ENCODE measurements at places on chromosomes 11 and 22.

DNA sequence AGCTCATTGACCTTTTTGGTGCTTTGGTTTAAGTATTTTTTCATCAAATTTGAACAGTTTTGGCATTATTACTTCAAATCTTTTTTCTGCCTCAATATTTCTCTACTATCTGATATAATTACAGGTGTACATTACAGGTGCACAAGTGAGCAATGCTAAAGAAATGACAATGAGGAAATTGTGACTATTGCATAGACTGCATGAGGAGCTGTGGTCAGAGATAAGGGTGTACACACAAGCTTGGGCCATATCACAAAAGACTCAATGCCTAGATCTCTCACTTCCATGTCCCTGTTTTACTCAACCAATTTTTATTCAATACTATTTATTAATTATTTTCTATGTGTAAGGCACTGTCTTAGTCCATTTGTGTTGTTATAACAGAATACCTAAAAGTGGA lies 251.0 kb upstream of the UBASH3B start:
- no peak for DNase-seq

DNA sequence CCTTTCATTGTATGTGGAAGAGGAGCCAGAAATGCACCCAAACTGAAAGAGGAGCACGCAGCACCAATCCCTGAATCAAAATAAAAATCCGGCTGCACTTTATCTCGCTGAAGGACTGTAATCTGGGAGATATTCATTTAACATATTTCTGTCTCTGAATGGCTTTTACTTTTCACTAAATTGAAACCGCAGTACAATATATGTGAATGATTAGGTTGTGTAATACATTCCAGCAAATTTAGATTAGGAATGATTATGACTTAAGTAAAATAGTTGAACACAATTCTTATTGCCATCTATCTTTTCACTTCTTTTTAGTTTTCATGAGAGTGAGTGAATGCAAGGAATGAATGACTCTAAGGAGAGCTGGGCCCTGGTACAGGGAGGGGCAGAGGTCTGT lies 232.1 kb downstream of the ST3GAL4 start:
- no peak for DNase-seq

- DNase-seq: no peak
Observed at GRCh38 chr11:3345736-3346135, 33.2 kb downstream of the ZNF195 start.

- DNase-seq: no peak
Observed at GRCh38 chr11:41458641-41459040, 811 bp downstream of the LRRC4C start.

DNA sequence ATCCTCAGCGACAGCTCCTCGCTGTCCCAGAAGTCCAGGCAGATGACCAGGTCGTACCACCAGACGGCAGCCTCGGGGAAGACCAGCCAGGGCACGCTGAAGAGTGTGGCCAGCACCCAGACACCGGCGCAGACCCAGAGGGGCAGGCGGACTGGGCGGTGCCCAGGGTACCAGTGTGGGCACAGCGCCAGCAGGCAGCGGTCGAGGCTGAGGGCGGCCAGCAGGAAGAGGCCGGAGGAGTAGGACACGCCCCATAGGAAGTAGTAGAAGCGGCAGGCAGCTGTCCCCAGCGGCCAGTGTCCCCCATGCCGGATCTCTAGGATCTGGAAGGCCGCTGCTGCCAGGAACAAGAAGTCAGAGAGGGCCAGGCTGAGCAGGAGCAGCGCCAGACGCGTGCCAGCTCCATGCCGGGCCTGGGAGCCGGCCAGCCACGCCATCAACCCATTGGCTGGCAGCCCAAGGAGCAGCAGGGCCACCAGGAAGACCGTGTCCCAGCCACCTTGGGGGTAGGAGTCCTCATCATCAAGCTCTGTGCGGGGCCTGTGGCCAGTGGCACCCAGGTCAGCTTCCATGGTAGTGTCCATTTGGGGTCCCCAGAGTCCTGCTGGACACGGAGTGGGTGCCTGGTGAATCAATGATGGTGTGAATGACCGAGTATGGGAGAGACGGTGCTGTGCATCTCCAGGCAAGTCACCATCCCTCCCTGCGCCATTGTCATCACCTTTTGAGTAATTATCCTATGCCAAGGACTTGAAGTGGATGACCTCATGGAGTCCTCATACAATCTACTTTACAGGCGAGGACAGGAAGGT lies at the start of gene GPR152:
Gene GPR152 (minus strand): TSS at position 589 of the 812 bp plus-strand sequence. CDS start 5 bp downstream, at position 584.
- DNase-seq: no peak

- no peak for DNase-seq
Observed at GRCh38 chr11:120723751-120724150, 212.2 kb downstream of the GRIK4 start.

GRCh38 chr11:3836903-3837302 lies 3.9 kb downstream of the RHOG start:
- peak; percentile 58 for DNase-seq

DNA sequence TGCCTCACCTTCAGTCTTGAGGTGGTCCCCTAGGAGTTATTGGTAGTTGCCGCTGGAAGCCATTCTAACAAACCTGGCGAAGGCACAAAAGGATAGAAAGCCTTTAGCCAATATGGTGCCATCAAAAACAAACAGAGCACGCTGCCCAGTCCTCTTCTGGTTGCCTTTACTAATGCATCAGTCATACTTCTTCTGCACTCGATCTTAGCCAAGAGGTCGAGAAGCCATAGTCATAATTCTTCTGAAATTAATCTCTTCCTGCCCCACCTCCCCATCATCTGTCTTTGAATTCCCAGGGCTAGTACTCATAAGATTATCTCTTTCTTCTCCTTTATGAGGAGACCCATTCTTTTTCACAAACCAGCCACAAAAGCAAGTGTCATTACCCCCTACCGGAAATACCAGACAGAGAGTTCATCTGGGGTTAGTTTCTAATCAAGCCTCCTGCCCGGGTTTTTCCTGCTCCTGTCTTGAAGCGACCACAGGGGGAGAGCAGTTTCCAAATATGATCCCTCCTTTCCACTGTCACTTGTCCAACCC lies 21.4 kb upstream of the EHF start:
- DNase-seq: no peak

DNA sequence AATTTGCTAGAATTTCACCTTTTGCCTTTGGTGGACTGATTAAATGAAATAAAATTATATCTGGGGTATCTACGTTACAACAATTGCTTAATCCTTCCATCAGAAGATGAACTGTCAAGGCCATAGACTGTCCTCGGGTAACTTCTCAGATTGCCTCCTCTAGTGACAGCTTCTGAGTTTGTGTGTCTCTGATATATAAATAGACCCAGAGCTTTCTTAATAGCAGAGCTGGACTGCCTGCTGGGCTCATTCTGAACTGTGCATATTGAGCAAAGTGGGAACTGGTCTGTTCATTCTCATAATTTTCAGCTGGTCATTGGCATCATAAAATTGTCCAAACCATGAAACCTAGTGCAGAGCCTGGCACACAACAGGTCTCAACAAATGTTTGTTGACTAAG lies 99.1 kb upstream of the GRAMD1B start:
- no peak for DNase-seq

GRCh38 chr11:27462543-27462942 lies 10.0 kb downstream of the LGR4 start:
- DNase-seq: no peak

DNA sequence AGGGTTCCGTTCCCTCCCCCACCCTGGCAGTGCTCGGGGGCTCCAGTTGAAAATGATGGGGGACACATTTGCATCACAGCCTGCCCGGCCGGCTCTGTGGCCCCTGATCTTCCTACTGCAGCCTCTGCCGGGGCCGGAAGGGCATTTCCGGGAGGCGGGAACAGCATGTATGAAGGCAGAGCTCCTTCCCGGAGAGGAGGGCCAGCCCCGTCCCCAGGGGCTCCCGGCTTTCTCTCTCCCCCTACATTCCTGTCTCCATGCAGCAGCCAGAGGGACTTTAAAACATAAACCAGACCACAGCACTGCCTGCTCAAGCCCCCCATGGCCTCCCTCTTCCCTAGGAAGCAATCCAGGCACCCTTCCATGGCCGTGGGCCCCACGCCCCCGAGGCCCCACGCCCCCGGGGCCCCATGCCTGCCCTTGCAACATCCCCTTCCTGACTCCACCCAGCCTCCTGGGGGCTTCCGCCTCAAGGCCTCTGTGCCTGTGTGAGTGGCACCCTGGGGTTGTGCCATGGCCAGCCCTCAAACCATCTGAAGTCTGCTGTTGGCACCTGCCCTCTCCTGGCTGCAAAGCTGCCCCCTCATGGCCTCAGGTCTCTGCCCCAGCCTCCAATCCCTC lies 73.1 kb downstream of the CDKN1C start:
- peak; percentile 27 for DNase-seq

- no peak for DNase-seq
Observed at GRCh38 chr11:74319139-74319816, 7.8 kb upstream of the P4HA3 start.

- peak; percentile 30 for DNase-seq
Observed at GRCh38 chr22:27151407-27151806, 494.0 kb downstream of the MIAT start.

DNA sequence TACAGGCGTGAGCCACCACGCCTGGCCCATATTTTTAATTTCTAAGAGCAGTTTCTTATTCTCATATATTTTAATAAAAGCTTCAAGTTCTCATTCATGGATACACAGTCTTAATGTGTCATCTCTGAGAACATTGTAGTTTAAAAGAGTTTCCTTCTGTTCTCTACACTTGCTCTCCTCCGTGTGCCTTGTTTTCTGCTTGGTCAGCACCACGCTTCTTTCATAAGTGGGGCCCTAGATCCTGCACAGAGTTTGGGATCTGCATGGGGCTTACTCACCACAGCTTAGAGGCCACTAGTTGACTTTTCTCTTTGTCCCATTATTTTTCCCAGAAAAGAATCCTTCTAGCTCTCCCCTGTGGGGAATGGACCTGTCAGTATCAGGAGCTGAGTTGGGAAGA lies 58.8 kb downstream of the PPP6R2 start:
- DNase-seq: no peak

DNA sequence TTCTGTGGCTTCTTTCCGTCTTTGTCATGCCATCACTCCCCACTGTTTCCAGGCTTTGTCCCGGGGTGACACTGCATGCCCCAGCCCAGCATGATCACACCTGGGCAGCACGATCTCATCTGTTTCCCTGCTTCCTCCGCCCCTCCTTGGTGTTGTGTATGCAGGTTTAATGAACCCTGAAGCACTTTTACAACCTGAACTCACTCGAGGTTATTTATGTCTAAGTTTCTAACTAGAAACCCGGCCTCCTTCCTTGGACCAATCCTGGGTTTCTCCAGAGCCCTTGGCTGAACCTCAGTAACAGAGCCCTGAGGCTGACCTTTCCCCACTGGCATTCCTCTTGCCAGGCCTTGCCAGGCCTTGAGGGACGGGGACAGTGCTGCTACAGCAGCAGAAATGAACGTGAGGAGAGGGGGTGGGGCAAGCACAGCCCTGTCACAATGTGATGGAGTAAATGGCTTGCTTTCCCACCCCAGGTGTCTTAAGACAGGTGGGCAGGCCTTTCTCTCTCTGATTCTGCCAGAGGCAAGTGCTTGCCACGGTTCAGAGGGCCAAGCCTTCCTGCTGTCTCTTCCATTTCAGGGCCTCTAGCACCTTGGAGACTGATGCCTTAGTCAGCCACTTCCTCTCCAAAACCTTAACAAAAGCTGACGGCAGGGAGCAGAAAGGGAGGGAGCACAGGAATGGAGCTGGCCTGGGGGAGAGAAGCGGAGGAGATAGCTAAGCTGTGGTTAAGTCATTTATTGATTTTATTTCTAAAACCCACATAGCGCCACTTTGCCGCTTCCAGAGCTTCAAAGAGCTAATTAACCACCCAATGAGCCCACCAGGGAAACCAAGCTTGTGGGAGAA lies 3.1 kb upstream of the PYGM start:
- no peak for DNase-seq

DNA sequence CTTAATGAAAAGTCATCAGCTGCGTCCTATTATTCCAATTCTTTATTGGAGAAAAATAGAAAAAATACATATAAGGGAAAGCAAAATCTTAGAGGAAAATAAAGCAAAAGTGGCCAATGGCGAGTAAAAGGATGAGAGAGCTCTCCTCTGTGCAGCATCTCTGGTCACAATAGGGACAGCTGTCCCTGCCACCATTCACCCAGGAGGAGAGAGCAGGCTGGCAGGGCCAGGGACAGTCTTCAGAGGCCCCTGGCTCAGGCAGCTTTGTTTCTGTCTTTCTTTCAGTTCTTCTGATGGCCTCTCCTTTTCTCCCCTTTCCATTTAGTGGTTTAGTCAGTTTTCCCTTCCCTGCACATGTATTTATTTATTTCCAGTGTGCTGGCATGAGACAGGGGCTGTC lies 941.3 kb downstream of the NTM start:
- DNase-seq: no peak

DNA sequence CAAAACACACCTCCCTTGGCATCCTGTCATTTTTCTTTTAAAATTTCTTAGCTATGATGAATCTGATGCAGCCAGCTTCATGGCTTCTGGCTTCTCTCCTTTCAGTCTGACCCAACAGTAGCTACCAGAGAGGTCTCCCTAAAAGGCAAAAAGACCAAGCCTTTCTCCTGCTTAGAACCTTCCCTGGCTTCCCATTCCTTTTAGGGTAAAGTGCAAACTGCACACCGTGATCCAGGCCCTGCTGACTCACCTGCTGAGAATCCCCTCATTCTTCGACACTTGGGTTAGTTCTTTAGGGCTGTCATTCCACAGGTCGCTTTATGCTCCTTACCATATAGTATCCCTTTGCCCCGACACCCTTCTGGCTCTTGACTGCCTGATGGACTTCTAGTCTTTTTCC lies 362.4 kb downstream of the MIAT start:
- no peak for DNase-seq

DNA sequence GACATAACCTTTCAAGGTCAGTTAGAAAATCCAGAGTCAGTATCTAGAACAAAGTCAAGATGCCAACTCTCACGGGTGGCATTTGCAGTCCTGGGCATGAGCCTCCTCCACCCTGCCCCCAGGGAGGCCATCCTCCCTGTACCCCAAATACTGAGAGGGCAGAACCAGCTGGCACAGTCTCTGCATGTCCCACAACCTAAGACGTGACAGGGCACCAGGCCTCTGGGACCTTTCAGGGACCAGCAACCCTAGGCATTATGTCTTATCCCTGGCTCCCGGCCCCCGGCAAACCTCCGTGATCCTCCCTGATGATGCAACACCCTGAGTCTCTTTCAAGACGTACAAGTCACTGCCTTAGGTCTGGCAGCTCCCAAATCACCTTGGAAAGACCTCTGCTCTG lies 2.0 kb downstream of the MB start:
- DNase-seq: no peak

- no peak for DNase-seq
Observed at GRCh38 chr11:78057462-78058055, 6.1 kb upstream of the THRSP start.
